ENCODE measurements at places on chromosomes 12 and 14. TPM values are rescaled to one million over a fixed set of nuclear protein-coding genes. Genes with fewer than 3 reads are reported as not detected.

DNA sequence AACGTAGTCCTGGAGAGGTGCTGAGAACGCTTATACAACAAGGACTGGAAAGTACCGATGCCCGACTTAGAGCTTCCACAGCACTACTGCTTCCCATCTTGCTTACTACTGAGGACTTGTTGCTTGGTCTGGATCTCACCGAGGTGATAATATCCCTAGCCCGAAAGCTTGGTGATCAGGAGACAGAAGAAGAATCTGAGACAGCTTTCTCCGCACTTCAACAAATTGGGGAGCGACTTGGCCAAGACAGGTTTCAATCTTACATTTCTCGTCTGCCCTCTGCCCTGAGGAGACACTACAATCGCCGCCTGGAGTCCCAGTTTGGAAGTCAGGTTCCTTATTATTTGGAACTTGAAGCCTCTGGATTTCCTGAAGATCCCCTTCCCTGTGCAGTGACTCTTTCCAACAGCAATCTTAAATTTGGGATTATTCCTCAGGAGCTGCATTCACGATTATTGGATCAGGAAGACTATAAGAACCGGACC lies 1.1 kb downstream of the TOGARAM1 start:
- DNase-seq: no peak

The AVPR1A gene
- total RNA-seq: not detected

The CHFR gene
- 39.0 TPM for total RNA-seq

The LRTM2 gene
- total RNA-seq: not detected

The TAS2R30 gene
- total RNA-seq: 1.4 TPM

Data from neural crest cell (in vitro differentiated cells).